ENCODE measurements at places on chromosomes 4 and X.

- H3K27me3 ChIP-seq: no peaks in the 10 kb centered on the region
- DNase-seq: no peak
- H3K27ac ChIP-seq: no peak overlapping the region
- H3K4me3 ChIP-seq: no peak overlapping the region
These were observed 4.5 kb upstream of the GPRIN3 start for GRCh38 chr4:89312066-89312465.

GRCh38 chrX:69293776-69294601 lies 128.7 kb upstream of the PJA1 start:
- DNase-seq: no peak
- peaks cover 1% of the 10 kb centered on the region for H3K36me3 ChIP-seq
- no peak overlapping the region for H3K27ac ChIP-seq
- no peaks in the 10 kb centered on the region for H3K27me3 ChIP-seq

- no peak for DNase-seq
- peaks cover 25% of the 10 kb centered on the region for H3K36me3 ChIP-seq
- H3K4me3 ChIP-seq: no peak overlapping the region
- no peaks in the 10 kb centered on the region for H3K4me1 ChIP-seq
These were observed 255.3 kb downstream of the RAPGEF2 start for GRCh38 chr4:159358226-159358625.

- no peak overlapping the region for H3K4me3 ChIP-seq
- no peak overlapping the region for H3K27ac ChIP-seq
- H3K27me3 ChIP-seq: no peaks in the 10 kb centered on the region
- peaks cover 1% of the 10 kb centered on the region for H3K36me3 ChIP-seq
- DNase-seq: no peak
These were observed 62.6 kb downstream of the KIF4A start for GRCh38 chrX:70352496-70352895.

- H3K36me3 ChIP-seq: peaks cover 6% of the 10 kb centered on the region
- no peaks in the 10 kb centered on the region for H3K27me3 ChIP-seq
- peaks cover 30% of the 10 kb centered on the region for H3K4me1 ChIP-seq
- no peak for DNase-seq
- H3K4me3 ChIP-seq: no peak overlapping the region
These were observed 31.9 kb downstream of the SETD7 start for GRCh38 chr4:139524062-139524631.

DNA sequence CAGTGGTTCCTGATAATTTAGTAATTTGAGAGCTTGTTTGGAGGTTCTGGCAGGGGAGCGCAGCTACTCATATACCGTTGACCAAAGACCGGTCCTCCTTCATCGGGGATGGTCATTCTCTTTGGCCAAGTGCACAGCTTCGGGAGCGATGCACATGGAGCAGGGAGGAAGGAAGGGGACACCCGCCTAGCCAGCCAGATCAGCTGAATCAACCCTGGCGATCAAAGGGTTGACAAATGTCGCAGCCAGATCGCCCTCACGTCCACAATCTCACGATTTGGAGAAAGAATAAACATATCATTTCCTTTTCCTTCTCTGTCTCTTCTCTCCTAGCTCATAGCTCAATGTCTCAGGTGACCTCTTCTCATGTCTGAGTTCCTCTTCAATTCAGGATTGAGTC lies 11.1 kb downstream of the NDNF start:
- no peak overlapping the region for H3K27ac ChIP-seq
- no peaks in the 10 kb centered on the region for H3K4me1 ChIP-seq
- no peaks in the 10 kb centered on the region for H3K36me3 ChIP-seq
- no peak for DNase-seq

GRCh38 chrX:56318076-56318475 lies 85.9 kb downstream of the KLF8 start:
- no peaks in the 10 kb centered on the region for H3K4me1 ChIP-seq
- no peaks in the 10 kb centered on the region for H3K36me3 ChIP-seq
- H3K27me3 ChIP-seq: no peaks in the 10 kb centered on the region
- H3K27ac ChIP-seq: no peak overlapping the region

GRCh38 chrX:24395775-24396174 lies 35.3 kb downstream of the SUPT20HL1 start:
- H3K27ac ChIP-seq: no peak overlapping the region
- H3K4me1 ChIP-seq: no peaks in the 10 kb centered on the region
- no peaks in the 10 kb centered on the region for H3K36me3 ChIP-seq

GRCh38 chr4:114922592-114922933 lies 190.9 kb downstream of the NDST4 start:
- no peak overlapping the region for H3K27ac ChIP-seq
- H3K4me3 ChIP-seq: no peak overlapping the region
- no peak for DNase-seq
- H3K27me3 ChIP-seq: no peaks in the 10 kb centered on the region

GRCh38 chr4:62622089-62622488 lies 1422.0 kb downstream of the ADGRL3 start:
- H3K36me3 ChIP-seq: no peaks in the 10 kb centered on the region
- DNase-seq: no peak
- no peaks in the 10 kb centered on the region for H3K4me1 ChIP-seq
- no peaks in the 10 kb centered on the region for H3K27me3 ChIP-seq
- H3K27ac ChIP-seq: no peak overlapping the region

DNA sequence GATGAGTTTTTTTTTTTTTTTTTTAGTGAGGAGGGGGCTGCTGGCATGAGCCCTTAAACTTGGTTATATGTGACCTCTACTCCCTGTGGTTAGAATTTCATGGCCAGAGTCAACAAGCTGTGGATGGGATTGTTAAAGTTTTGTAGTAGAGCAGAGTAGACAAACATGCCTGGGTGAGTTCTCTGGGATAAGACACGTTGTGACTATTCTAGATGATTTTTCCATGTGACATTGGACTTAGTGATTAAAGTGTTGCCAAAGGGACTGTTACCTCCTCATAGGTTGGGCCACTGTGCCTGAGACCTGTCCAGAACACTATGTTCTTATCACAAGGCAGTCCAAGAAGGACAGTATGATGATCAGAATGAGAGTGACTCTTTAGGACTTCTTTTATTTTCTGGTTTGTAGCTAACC lies 28.8 kb upstream of the ALB start:
- no peak overlapping the region for H3K27ac ChIP-seq
- H3K27me3 ChIP-seq: no peaks in the 10 kb centered on the region
- H3K4me3 ChIP-seq: no peak overlapping the region
- H3K36me3 ChIP-seq: no peaks in the 10 kb centered on the region

DNA sequence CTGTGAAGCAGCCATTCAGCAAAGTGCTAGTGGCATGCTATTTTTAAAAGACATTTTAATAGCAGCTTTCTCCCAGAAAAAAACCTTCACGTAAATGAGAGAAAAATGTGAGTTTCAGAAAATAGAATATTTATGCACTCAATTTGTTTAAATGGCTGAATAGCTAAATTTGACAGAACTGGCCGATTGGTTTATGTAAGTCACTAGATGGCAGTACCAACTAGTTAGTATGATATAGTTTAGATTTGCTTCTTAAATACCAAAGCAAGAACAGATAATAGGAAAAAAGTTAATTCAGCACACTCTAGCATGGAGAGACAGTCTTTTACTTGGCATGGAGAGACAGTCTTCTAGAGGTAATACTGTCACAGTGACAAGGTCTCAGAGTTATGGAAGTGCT lies 250.1 kb downstream of the SNCA start:
- H3K27me3 ChIP-seq: peaks cover 41% of the 10 kb centered on the region
- H3K4me3 ChIP-seq: no peak overlapping the region
- no peak overlapping the region for H3K27ac ChIP-seq

DNA sequence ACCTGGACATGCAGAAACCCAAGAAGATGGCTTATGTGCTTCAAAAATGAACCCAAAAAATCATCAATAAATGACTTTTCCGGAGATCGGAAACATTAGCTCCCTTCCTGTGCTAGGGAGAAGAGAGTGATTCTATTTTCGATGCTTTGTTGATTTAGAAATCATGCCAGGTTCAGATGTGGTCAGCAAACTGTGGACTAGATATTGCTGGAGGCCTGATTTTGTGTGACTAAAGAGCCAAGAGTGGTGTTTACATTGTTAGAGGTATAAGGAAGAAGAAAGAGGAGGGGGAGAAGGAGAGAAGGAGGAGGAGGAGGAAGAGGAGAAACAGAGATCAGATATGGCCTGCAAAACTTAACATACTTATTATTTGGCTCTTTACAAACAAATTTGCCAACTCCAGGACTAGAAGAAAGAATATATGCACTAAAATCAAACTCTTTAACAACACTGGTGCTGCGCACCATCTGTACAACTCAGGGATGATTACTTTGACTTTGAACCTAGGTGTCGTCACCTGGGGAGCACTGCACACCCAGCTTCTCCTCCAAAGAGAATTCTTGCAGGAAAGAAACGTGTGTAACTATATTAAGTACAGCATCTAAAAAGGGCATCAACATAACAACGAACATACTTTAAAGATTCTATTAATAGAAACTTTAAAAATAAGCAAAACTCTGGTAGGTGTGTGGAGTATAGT lies 664.9 kb upstream of the LCORL start:
- DNase-seq: no peak
- no peaks in the 10 kb centered on the region for H3K27me3 ChIP-seq
- no peaks in the 10 kb centered on the region for H3K4me1 ChIP-seq

GRCh38 chrX:80879916-80880315 lies 70.2 kb upstream of the BRWD3 start:
- no peak overlapping the region for H3K4me3 ChIP-seq
- H3K27me3 ChIP-seq: no peaks in the 10 kb centered on the region
- no peak overlapping the region for H3K27ac ChIP-seq
- no peak for DNase-seq

- no peaks in the 10 kb centered on the region for H3K4me1 ChIP-seq
- no peak overlapping the region for H3K4me3 ChIP-seq
- H3K36me3 ChIP-seq: no peaks in the 10 kb centered on the region
- no peaks in the 10 kb centered on the region for H3K27me3 ChIP-seq
- no peak overlapping the region for H3K27ac ChIP-seq
These were observed 31.1 kb upstream of the CYLC1 start for GRCh38 chrX:83829874-83830273.

DNA sequence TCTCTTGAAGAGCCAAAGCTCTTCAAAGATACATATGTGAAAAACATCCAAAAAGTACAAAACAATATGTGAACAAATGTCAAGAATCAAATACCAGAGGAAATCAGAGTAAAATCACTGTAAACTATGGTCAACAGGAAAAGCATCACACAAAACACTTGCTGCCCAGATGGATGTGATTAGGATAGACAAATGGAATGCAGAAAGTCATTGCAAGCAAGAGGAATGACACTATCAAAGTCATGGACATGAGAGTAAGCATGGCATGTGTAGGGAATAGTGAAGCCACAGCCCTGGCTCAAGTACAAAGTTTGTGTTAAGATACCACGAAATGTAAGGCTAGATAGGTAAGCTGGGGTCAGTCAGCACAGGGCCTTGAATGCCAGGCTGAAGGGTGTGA lies 37.7 kb downstream of the CLDN2 start:
- no peak overlapping the region for H3K27ac ChIP-seq
- H3K4me3 ChIP-seq: no peak overlapping the region
- H3K4me1 ChIP-seq: no peaks in the 10 kb centered on the region
- no peaks in the 10 kb centered on the region for H3K27me3 ChIP-seq
- DNase-seq: no peak
- H3K36me3 ChIP-seq: peaks cover 4% of the 10 kb centered on the region

GRCh38 chr4:186886759-186887158 lies 163.1 kb upstream of the FAT1 start:
- H3K27me3 ChIP-seq: no peaks in the 10 kb centered on the region
- no peaks in the 10 kb centered on the region for H3K4me1 ChIP-seq
- H3K27ac ChIP-seq: no peak overlapping the region
- H3K36me3 ChIP-seq: no peaks in the 10 kb centered on the region
- DNase-seq: no peak

DNA sequence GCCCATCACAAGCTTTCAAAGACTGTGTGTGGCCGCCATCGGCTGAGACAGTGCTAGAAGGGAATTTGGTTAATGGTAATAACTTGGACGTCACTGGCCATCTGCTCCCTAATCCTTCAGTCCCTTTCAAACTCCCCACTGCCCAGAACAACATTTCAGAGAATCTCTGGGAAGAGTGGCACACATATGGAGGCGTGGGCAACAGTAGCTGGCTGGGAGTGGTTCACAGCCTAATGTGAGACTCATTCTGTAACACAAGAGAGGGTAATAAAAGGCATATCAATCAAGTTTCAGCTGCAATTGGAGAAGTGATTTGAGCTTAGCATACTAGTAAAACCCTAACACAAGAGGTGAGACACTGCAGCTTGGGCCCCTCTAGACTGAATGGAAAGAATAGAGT lies 15.4 kb downstream of the SMIM10 start:
- peaks cover 8% of the 10 kb centered on the region for H3K4me1 ChIP-seq
- no peak for DNase-seq
- H3K36me3 ChIP-seq: peaks cover 2% of the 10 kb centered on the region
- H3K4me3 ChIP-seq: no peak overlapping the region
- no peak overlapping the region for H3K27ac ChIP-seq

- DNase-seq: no peak
- no peak overlapping the region for H3K27ac ChIP-seq
These were observed 331.8 kb downstream of the TEX13C start for GRCh38 chrX:125651426-125651825.

GRCh38 chr4:3176367-3177229 lies 72.4 kb upstream of the MSANTD1 start:
- DNase-seq: no peak
- H3K4me1 ChIP-seq: peaks cover 5% of the 10 kb centered on the region
- H3K4me3 ChIP-seq: no peak overlapping the region
